NCI-H1930 (cell line): ENCODE measurements at places on chromosomes 12 and 14.

GRCh38 chr12:20601668-20602280, 93.4 kb upstream of the SLCO1C1 start:
- no peak for DNase-seq

GRCh38 chr14:67108230-67108629, 81.0 kb upstream of the GARIN2 start:
- no peak for DNase-seq

- DNase-seq = no peak
These were observed 6.3 kb downstream of the STYK1 start for GRCh38 chr12:10667581-10667980.

- DNase-seq = no peak
These were observed 27.4 kb downstream of the GALNT16 start for GRCh38 chr14:69287098-69288010.

- no peak for DNase-seq
These were observed 20.9 kb upstream of the RCOR1 start for GRCh38 chr14:102571478-102572042.

GRCh38 chr12:10389904-10390303, at the start of gene KLRK1:
TSS of gene KLRK1 (minus strand) at chr12:10390041. CDS start at chr12:10388810, 1,231 bp downstream.
- DNase-seq = no peak

DNA sequence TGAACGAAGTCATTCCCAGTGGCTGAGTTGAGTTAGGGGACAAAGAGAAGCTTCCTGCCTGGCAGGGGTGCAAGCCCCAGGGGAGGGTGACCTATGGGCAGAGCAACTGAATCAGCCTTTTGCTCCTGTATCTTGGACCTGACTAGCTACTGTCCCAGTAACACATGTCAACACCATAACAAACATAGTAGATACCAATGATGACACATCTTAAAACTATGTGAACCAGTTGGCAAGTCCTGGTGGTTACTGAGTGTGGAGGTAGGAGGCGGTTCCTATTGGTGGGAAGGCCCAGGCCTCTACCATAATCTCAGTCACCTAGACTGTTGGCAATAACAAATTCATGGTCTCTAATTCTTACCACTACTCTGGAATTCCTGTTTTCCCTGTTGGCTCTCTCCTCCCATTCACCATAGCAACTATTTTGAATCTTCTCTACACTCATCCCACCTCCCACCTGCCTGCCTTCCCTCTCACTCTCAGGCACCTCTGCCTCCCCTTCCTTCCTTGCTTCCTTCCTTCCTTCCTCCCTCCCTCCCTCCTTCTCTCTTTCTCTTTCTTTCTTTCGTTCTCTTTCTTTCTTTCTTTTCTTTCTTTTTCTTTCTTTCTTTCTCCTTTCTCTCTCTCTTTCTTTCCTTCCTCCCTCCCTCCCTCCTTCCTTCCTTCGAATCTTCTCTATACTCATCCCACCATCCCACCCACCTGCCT, 8.1 kb upstream of the P2RX7 start:
- no peak for DNase-seq
